ENCODE measurements at places on chromosomes 3 and 15.
A peak's percentile ranks its signal among the peaks of the same experiment; 100 is the strongest.

DNA sequence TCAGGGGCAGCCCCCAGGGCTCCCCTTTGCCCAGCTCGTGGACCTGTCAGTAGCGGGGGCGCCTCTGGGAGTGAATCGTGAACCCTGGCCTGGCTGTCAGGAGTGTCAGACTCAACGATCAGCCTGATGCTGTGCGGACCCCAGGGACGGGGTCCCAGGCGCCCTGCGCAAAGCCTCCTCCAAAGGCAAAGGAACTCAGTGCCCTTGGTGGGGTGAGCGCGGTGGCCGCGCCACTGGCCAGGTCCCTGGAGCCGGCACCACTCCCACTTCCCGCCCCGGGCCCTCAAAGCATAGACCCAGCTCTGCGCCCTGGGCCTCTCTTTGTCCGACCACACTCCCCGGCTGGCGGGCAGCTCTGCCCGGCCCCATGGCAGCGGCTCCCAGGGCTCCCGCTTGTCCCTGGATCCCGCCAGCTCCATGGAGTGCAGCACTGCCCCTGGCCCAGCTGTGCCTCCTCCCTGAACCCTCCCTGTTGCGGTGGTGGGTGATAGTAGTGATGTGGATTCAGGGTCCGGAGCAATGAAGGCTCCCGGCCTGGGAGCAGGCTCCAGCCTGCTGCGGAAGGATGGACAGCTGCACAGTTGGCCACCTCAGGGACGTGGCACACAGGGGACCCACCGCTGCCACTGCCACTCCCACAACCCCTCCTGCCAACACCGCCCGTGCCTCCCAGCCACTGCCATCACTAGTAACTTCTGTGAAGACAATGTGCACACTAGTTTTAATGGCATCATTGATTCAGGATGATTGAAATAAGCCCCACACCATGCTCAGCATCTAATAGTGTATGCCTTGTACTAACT lies 263.8 kb downstream of the ZBBX start:
- DNase-seq = no peak

DNA sequence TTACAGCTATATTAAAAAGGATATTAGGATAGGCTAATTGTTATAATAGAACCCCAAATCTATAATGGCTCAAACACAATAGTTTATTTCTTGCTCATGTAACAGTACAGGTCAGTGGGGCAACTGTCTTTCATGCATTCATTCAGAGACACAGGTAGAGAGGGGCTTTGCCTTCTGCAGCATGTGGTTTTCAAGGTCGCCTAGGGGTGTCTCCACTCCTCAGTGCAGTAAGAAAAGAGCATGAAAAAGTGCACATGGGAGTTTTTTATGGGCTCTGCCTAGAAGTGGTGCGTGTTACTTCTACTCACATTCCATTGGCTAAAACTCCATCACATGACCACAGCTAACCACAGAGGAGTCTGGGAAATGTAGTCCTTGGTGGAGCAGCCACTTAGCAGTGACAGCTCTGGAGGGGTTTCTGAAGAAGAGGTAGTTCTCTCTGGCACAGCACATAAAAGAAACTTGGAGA lies 1.8 kb downstream of the ZBTB38 start:
- DNase-seq = no peak

GRCh38 chr15:29376590-29376989 lies 107.0 kb upstream of the NSMCE3 start:
- no peak for DNase-seq

DNA sequence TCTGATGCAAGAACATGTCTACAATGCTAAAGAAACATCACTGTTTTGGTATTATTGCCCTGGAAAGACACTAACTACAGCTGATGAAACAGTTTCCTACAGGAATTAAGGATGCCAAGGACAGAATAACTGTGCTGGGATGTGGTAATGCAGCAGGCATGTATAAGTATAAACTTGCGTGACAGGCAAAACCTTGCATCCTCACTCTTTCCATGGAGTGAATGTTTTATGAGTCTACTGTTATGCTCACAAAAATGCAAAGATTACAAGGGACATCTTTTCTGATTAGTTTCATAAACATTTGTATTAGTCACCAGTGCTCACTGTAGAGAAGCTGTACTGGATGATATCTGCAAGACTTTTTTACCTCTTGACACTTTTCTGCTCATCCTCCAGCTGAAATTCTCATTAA lies 143.6 kb downstream of the NAALADL2 start:
- no peak for DNase-seq

DNA sequence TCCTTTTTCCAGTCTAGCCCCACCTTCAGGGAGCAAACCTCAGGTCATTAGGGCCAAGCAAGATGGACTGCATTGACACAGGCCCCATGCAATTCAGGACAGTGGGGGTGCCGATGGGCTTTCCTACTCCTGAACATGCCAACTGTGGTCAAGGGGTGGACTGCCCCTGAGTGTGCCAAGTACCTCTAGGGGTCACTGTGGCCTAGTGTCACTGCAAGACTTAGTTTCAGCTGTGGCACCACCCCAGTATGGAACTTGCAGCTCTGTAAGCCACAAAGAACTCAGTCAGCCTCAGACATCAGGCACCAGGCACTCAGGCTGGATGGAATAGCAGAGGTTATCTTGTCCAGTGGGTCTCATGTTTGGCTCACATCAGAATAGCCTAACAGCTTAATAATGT lies 32.3 kb downstream of the EXOG start:
- DNase-seq = no peak

DNA sequence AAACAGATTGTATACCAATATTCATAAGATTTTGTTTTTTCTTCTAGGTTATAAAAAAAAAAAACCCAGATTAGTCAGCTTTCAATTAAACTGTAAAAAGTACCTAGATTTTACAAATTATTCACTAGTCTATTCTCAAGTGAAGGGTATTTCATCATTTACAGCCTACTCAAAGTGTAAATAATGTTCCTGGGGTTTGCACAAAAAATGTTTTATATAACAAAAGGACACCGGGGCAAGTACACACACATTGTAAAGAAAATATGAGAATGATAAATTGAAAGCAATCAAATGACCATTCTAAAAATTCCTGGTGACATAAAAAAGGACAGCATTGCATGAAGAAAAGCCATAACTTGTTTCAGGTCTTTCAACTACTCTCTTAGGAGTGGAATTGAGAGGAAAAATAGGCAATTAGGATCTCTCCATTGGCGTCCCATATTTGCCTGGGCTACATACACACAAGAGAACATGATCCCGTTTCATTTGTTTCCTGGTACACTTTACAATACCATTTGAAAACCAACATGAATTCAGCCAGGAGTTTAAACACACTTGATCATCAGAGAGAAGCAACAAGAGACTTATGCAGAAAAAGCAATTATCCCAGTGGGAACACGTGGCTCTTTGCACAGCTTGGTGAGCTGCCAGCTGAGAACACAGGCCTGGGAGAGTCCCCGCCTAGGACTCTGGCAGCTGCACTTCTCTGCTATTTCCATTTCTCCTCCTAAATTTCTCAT lies 1039.2 kb downstream of the ROBO1 start:
- DNase-seq = peak; percentile 34

- peak; percentile 75 for DNase-seq
Measured at GRCh38 chr3:169668957-169669741, 5.6 kb upstream of the MECOM start.

GRCh38 chr15:69921626-69922619 lies 175.8 kb downstream of the TLE3 start:
- no peak for DNase-seq

GRCh38 chr15:47801522-47801921 lies 84.2 kb downstream of the SEMA6D start:
- no peak for DNase-seq

DNA sequence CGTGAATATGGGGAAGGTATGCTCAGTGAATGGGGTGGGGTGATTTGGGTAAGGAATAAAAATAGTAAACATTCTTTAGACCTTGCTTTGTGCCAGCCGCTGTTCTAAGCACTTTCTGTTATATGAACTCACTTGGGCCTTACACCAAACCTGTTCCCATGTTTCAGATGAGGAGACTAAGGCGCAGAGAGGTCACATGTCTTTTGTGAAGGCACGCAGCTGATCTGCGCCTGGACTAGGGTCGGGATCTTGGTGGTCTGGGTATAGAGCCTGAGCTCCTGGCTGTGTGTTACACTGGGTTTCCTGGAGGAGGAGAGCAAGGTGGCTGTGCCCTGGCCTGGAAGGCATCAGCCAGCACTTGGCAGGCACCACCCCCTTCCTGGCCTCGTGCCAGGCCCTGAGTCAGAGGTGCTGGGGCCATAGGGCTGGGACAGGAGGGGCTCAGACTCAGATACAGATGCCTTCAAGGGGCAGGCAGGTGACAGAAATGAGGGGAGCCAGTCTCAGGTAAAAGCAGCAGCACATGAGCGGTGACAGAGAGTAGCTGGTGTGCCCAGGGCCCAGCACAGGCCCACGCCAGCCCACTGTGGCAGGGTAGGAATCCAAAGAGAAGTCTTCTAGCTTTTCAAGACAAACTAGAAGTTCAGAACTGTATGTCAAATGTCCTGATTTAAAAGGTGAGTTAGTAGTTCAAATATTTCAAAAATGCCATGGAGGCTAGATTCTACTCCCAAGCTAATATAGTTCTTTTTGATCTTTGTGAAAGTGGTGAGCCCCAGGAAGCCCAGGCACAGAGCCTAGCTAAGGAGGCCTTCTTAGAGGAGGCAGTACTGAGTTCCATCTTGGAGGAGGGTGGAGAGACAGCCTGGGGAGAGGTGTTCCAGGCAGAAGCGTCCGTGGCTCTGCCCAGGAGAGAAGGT lies 83.1 kb downstream of the DNAJB8 start:
- peak; percentile 84 for DNase-seq

DNA sequence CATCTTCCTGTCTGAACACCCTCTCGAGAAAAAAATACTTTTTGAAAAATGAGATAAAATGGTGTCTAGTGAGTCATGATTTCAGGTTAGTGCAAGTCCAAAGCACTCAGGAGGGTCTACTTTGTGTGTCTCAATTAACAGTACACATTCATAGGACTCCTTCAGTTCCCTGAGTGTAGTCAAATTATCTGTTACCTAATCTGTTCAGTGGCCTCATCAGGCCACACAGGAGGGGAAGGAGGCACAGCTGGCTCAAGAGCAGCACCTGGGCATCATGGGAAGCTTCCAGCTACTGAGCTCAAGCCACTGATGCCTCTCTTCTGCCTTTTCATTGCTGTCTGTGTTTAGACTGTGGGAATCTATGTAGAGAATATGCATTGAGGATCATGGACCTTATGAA lies 341.4 kb upstream of the SGO1 start:
- DNase-seq = no peak

GRCh38 chr3:150761831-150762661 lies 923 bp downstream of the SIAH2 start:
- peak; percentile 67 for DNase-seq

- DNase-seq = no peak
Measured at GRCh38 chr3:173886-174285, 22.7 kb upstream of the CHL1 start.

DNA sequence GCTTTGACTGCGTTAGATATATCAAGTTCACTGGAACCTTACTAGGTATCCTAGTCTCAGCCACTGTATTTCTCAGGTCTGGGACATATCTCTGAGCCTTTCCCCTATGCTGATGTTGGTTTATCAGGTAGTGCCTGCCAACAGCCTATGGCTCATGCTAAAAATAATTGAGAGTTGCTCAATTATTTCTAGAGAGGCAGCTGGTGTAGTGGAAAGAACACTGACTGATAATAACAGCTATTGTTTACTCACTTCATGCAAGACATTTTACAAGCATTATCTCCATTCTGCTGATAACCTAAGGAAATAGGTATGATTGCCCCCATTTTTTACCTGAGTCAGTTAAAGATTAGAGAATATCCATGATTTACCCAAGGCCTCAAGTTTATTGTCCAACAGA lies 231.4 kb downstream of the LRRN1 start:
- DNase-seq = no peak

DNA sequence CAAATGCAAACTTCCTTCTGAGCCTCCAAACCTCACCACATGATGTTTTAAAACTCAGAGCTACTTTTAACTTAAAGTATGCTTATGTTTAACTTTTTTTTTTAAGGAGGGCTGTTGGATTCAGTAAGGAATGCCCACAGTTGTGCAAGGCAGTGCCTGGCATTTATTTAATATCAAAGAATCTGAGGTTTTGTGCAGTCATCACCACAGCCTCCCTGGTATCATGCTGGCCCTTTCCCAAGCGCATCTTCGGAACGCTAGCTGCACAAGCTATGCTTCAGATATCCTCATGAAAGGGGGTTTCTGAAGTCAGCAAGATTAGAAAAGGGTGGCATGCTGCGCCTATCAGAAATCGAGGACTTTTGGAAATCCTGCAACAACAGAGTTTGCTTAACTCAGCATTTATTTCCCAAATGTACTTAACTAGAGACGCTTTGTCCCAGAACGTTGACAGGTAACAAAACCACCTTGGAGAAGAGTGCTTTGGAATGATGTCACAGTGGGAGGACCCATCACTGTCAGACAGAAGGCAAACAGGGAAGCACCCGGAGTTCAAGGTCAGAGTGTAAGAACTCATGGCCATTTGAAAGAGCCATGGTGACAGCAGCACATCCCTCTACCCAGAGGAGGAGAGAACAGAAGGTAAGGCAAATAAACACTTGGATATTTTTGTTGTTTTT lies 120.2 kb upstream of the IGF1R start:
- DNase-seq = no peak

DNA sequence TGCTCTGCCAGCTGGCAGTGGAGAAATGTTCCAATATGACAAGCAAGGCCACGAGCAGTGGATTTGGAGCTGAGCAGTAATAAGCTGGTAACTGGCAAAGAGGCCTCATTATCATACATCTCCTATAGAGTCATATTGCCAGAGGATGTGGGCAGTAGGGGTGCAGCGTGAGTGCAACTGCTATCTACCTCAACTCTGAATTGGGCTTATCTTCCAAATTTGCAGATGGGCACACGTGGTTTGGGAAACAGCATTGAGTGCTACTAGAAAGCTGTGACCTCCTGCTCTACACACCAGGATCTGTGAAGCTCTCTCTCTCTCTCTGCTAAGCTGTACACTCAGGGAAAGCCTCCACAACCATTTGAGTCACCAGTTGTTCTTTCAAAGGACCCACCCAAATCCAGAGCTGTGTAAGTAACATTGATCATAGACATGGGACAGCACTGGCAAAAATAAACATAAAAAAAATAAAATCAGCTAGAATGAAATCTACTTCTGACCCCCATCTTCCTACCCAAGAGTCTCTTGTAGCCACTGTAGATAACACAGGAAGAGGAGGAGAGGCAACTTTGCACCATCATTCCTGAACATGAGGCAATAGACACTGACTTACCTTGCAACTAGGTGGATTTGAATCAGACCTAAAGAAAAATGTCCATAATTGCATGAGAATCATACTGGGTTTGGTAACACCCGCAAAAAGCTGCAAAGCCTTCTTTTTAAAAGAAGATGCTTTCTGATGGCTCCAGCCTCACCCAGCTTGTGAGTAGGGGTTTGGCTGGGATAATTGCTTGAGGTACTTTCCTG lies 82.9 kb upstream of the THBS1 start:
- no peak for DNase-seq
